Stimulated activated CD8-positive, alpha-beta memory T cell treated with anti-CD3 and anti-CD28 coated beads, Interleukin-7, amount 100 ng/mL, for 24 hours (primary cell): ENCODE measurements at places on chromosomes 4 and X.

- no peak for DNase-seq
These were observed 58.3 kb upstream of the HPGD start for GRCh38 chr4:174580597-174580996.

DNA sequence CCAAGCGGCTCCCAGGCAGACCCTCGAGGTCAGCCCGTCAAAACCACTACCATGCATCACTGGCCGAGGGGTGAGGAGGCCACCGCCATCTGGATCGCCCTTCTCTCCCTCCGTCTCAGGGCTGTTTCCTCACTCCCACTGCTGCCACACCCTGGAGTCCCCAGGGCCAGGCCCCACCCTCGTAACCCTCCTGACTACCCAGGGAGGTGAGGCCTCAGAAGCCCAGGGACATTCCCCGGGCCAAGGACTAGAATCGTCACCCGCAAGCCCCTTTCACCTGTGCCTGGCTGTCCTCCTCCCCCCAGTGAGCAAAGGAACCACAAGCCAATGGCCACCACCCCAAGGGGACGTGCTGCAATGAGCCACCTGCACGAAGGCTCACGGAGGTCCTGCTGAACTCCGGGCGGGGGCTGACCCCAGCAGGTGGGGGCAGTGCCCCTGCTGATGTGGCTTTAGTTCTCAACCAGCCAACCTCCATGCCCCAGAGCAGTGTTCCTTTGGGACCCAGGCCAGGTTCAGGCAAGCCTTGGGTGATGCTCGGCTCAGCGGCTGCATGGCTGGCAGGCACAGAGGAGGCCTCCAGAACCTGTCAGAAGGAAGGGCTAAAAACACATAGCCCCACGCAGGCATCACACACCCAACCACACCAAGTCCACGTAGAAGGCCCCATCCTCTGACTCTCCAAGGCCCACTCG is 23.8 kb downstream of the PPP2R2C start:
- DNase-seq: no peak

- DNase-seq: no peak
These were observed 83.2 kb downstream of the SH3KBP1 start for GRCh38 chrX:19804151-19804550.

- no peak for DNase-seq
These were observed 45.8 kb upstream of the RNF128 start for GRCh38 chrX:106680716-106681115.

DNA sequence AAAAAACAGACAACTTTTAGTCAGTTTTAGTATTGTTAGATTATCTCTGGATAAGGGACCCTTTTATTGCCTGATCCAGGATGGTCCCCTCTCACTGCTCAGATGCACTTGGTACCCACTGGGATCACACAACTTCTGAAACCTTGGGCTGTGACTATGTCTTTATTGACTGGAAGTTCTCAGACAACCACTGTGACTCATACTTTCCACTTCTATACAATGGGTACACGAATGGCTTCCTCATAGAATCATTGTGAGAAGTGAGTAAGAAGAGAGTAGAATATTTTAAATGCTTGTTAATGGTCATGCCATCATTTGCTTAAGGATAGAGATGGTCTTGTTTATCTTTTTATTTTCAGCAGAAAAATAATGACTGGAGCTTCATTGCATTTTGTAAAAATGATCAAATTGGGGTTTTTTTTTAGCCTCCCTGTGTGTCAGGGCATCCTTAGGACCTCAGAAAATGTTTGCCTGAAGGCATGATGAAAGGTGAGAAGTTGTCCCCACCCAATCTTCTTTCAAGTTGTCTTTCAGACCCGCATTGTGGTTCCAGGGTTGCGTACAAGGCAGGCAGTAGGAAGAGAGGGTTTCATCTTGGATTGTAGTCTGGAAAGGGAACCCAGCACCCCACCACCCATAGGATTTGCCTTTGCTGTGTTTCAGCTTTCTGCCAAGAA is 115.1 kb downstream of the CPEB2 start:
- DNase-seq: no peak

- DNase-seq: no peak
These were observed 15.6 kb downstream of the PJA1 start for GRCh38 chrX:69149466-69150280.

DNA sequence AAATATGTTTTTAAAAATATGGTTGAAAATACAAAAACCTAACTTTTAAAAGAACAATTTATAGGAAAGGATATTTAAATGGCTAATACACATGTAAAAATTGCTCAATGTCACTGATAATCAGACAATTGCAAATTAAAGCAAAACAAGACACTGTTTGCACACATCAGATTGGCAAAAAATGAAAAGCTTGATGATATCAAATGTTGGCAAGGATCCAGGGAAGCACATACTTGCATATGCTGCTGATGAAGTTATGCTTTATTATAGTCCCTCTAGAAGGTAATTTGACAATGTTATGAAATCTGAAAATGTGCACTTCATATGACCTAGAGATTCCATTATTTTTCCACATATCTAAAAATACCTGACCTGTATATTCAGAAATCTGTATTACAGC is 45.7 kb upstream of the EPGN start:
- DNase-seq: no peak

- no peak for DNase-seq
These were observed 122.1 kb downstream of the FRAS1 start for GRCh38 chr4:78179196-78179595.

- no peak for DNase-seq
These were observed 10.2 kb downstream of the ASIC5 start for GRCh38 chr4:155855897-155856296.

GRCh38 chrX:147917700-147918695 is 6.3 kb downstream of the FMR1 start:
- no peak for DNase-seq

DNA sequence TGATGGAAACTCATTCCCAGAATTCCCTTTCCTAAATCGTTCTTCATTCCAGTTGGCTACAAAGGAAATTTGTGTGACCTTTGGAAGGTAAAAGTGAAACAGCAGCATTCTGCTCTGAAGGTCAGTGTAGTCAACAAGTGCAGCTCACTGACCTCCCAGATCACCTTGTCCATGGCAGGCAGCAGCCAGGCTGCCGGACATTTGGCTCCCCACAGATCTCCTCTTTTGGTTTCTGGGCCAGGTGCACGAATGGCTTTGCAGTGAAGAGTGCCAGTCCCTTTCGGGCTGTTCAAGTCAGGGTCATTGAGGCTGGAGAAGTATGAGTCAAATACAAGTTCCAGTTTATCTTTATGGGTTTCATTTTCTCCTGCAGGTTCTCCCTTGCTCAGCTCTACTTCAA is 14.3 kb downstream of the GPRIN3 start:
- no peak for DNase-seq

DNA sequence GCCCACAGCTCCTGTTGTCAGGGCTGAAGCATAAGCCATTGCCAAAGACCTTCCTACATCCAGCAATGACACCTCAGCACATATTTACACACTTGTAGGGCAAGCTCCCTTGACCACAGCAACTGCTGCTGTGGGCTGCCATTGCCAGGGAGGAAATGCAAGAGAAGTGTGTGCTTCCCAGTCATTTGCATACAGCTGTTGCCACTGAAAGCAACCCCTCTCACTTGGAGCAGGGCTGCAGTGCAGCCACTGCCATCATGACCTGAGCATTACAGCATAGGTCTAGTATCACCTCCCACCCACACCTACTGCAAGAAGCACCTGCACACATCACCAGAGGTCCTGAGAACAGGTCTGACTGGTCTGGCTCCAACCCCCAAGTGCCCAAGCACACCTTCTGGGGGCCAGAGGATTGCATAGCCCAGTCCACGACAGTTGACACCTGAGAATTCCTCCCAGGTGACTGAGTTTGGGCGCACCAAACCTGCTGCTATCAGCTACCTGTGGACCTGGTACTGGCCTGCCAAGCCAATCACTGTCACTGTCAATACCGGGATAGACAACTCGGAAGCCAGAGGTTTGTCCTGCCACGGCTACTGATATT is 636.5 kb upstream of the SLIT2 start:
- no peak for DNase-seq

DNA sequence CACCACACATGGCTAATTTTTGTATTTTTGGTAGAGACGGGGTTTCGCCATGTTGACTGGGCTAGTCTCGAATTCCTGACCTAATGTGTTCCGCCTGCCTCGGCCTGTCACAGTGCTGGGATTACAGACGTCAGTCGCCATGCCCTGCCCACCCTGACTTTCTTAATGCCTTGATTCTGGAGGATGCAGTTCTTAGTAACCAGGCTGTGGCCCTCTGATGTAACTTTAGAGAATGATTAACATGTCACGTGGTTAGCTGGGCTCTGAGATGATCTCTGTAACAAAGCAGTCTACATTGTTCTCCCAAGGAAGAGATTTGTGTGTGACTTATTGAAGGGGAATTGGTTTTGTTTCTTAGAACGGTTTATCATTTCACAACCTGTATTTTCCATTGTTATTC is 30.6 kb downstream of the ANK2 start:
- no peak for DNase-seq

DNA sequence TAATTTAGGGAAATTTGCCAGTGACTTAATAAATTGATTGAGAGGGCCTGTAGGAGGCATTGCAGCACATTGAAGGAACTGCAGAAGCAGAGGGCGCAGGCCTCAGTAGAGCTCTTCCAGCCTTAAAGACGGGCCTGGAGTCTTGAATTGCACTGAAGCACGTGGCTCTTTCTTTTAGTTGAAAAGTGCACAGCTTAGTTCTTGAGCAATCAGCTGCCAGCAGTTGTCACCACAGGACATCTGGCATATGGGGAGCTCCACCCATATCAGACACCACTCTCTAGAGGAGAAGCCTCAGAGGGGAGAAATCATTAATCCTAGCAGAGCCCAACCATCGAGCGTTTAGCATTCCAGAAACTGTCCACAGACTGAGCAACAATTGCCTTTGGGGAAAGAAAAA is 16.0 kb upstream of the FGF16 start:
- DNase-seq: no peak

DNA sequence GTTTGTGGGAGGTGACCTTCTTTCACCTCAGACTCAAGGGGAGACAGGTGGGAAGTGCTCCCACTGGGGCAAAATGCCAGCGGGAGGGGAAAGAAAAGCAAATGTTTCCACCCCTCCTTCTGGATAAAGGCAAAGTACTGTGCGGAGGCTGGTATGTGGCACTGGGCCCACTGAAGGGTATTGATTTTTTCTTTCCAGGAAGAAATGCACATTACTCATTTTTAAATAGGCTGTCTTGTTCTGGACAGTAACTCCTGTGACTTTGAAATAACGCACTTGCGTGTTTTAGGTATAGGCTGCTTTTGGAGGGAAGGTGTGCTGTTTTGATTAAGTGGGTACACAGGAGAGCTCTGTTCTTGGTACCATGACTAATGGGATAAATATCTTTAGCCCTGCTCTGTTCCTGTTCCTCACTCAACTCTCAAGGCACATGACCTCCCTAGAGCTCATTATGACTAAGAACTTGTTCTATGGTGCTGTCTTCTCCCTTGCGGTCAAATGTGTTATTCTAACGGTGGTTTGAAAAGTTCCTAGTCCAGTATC is 40.7 kb upstream of the MBTPS2 start:
- no peak for DNase-seq

GRCh38 chrX:57453901-57454300 is 137.9 kb upstream of the ZXDB start:
- no peak for DNase-seq

- no peak for DNase-seq
These were observed 226.6 kb downstream of the KDR start for GRCh38 chr4:54898656-54899340.

GRCh38 chr4:154642373-154643009 is 30.0 kb upstream of the FGG start:
- no peak for DNase-seq

GRCh38 chr4:81518762-81519426 is 47.2 kb upstream of the RASGEF1B start:
- DNase-seq: no peak

- no peak for DNase-seq
These were observed 10.9 kb upstream of the FGF16 start for GRCh38 chrX:77436271-77436670.

- no peak for DNase-seq
These were observed 153.3 kb upstream of the TENT5D start for GRCh38 chrX:80266979-80267378.

GRCh38 chrX:20362268-20363267 is 95.9 kb upstream of the RPS6KA3 start:
- DNase-seq: no peak

GRCh38 chr4:94451051-94451694 is 569 bp upstream of the PDLIM5 start:
- no peak for DNase-seq

- DNase-seq: no peak
These were observed 667.7 kb downstream of the STPG2 start for GRCh38 chr4:97475621-97476020.

DNA sequence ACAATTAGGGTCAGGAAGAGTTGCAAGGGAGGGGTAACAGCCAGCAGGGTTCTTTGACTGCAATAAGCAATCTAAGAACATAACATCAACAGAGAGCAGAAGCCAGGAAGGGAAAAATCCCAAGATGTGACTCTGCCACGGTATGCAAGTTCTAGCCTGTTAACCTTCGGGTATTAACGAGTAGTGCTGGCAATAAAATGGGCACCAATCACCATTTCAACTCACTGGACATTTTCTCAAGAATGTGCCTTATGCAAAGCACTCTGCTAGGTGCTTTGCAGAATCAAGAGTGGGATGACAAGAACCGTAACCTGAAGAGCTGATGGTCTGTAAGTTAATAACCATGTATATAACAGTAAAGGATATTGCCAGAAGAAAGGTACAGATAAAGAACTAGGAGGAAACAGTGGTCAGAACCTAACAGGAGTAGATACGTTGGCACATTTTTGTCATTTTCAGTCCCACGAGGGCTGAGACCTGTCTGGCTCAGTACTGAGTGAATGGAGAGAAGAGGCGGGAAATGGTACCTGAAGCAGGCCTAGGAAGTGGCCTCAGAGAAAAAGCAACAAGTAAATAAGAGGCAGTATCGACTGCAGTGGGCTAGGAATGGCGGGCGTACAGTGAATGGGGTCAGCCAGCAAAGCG is 2.7 kb downstream of the ELOVL6 start:
- no peak for DNase-seq

GRCh38 chr4:995311-996026 is 2.3 kb upstream of the SLC26A1 start:
- DNase-seq: no peak

DNA sequence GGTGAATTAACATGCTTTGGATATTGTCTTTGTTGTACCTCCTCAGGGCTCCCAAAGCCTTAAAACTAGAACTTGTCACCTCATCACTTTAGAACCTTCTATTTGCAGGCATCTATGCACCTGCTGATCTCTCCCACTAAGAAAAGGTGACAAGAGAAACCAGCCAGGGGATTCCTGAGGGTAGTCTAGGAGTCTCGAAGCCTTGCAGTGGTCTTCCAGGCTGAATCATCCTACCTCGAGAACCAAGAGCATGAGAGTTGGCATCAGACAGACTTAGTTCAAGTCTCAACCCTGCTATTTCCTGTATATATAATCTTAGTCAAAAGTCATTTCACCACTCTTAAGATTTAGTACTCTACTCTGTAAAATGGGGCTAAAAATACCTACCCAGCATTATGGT is 29.6 kb downstream of the RTL5 start:
- no peak for DNase-seq
